ENCODE measurements at places on chromosomes 6 and 20.

GRCh38 chr20:43844778-43845614 is 69.7 kb upstream of the TOX2 start:
- DNase-seq: no peak

- no peak for DNase-seq
Measured at GRCh38 chr6:62236784-62237183, 49.2 kb downstream of the KHDRBS2 start.

DNA sequence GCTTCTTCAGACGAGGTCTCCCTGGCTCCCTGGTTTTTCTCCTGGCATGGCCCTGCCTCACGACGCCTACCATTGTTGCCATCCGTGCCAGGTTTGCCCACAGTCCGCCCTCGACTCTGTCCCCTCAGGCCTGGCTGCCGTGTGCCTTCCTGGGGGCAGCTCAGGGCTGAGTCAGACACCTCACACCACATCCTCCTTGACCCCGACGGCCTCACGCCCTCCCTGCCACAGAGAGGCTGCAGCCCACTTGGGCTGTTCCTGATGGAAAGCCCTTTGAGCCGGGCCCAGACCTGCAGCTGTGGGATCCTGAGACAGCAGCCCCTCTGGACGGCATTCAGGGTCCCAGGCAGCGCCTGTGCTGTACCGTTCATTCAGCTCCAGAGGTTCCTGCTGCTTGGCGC is 108.3 kb downstream of the PSMB1 start:
- no peak for DNase-seq

- no peak for DNase-seq
Measured at GRCh38 chr20:58133020-58133808, 95.2 kb downstream of the ANKRD60 start.

GRCh38 chr6:105091140-105091829 is 88.5 kb downstream of the POPDC3 start:
- DNase-seq: no peak

DNA sequence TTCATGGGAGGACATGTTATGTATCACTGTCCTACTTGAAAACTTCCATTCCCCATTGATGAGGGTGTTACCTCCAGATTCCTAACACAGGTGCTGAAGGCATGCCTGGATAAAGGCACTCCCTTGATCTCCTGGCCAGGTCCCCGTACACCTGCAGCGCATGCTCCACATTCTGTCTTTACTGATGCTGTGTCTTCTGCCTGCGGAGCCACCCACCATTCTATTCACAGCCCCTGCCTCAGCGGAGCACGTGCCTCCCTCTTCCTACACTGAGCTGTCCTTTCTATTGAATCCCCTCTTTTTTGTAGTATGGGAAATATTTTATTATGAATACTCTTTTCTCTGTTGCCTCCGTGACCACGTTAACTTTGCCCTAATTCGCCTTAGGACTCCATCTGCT is 25.0 kb downstream of the PTPN1 start:
- no peak for DNase-seq

DNA sequence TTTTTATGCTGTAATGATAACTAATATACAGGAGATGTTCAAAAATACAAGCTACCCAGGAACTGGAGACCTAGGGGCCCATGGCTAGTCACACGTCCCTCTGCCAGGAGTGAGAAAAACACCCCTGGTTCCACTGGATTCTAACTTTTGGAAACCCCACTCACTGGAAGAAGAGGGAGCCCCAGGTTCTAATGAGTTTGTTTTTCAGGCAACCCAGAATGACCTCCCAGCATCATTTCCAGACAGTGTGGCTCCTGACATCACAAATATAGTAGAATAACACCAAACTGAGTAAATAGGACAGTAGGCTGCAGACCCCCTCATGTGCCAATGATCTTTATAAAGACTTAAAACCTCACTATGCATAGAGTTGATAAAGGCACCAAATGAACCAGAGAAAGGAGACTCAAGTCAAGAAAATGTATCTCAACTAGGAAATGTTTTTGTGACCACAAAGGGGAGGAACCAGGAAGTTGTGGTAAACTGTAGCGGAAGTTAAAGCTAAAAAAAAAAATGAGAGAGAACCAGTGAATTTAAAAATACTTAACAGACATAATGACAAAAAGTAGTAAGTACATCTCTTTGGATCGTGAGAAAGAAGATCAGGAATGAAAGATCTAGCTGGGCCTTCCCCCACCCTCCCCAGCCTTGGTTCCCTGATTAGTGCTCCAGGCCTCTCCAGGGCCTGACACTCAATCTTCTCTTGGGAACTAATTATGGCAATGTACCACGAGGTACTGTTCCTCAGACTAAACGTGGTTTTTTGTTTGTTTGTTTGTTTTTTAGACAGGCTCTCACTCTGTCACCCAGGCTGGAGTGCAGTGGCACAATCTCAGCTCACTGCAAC is 19.8 kb downstream of the HLA-E start:
- peak; percentile 39 for DNase-seq

Measured in effector CD4-positive, alpha-beta T cell (primary cell).